NCI-H1436 treated with DMSO at 0.1 percent for 48 hours (cell line): ENCODE measurements at places on chromosomes 16 and 17.

GRCh38 chr17:28818819-28819221 lies 23.8 kb downstream of the FAM222B start:
- DNase-seq: no peak

- no peak for DNase-seq
These were observed 4.5 kb downstream of the RMI2 start for GRCh38 chr16:11349599-11350276.

GRCh38 chr17:63082952-63083351 lies 116.9 kb downstream of the TANC2 start:
- no peak for DNase-seq

GRCh38 chr16:2537451-2538379 lies at the start of gene PDPK1:
PDPK1 (plus strand) TSS chr16:2538021; CDS start chr16:2538113, 92 bp downstream.
- DNase-seq: peak; percentile 66

DNA sequence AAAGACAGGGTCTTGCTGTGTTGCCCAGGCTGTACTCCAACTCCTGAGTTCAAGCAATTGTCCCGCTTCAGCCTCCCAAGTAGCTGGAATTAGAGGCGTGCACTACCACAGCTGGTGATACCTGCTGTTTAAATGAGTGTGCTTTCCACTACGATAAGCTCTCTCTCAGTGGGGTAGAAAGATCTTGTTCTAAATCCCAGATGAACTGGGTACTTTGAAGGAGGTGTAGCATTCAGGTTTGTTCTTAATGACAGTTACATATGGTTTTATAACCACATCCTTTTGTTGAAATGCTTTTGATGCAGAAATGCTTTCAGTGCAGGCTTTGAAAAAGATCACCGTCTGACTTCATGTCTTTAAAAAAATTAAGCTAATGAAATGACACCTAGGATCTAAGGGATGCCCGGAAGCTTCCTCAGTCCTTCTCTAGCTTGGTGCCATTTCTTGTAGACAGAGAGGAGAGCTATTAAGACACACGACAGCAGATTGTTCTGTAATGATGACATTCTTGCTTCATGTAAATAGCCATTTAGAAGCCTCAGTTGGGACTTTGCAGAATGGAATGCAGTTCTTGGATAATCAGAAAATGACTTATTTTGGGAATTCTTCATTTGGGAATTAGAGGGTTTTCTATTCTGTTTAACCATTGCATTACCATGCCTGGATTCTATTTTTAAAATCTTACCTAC lies 19.5 kb downstream of the PMM2 start:
- no peak for DNase-seq

GRCh38 chr17:48357779-48358602 lies 72.0 kb downstream of the SKAP1 start:
- DNase-seq: no peak

GRCh38 chr17:83201206-83202001 lies 122.0 kb downstream of the METRNL start:
- no peak for DNase-seq

DNA sequence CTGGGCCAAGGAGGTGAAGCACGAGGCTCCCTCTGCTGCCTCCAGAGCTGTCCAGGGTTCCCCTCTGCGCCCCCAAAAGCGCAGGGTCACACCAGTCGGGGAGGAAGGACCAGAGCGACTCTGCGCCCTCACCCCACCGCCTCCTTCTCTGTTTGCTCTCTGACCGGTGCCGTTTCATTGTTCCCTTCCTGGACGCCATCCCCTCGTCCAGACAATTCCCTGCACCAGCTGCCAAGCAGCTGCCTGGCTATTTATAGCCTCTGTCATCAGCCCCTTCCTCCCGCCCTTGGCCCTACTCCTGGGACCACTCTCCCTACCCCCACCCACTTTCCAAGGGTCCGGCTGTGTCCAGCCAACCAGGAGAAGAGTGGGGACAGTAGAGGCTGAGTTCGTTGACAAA lies 68.8 kb upstream of the CREBBP start:
- no peak for DNase-seq

- DNase-seq: no peak
These were observed 29.3 kb downstream of the ADCY7 start for GRCh38 chr16:50295541-50296132.

DNA sequence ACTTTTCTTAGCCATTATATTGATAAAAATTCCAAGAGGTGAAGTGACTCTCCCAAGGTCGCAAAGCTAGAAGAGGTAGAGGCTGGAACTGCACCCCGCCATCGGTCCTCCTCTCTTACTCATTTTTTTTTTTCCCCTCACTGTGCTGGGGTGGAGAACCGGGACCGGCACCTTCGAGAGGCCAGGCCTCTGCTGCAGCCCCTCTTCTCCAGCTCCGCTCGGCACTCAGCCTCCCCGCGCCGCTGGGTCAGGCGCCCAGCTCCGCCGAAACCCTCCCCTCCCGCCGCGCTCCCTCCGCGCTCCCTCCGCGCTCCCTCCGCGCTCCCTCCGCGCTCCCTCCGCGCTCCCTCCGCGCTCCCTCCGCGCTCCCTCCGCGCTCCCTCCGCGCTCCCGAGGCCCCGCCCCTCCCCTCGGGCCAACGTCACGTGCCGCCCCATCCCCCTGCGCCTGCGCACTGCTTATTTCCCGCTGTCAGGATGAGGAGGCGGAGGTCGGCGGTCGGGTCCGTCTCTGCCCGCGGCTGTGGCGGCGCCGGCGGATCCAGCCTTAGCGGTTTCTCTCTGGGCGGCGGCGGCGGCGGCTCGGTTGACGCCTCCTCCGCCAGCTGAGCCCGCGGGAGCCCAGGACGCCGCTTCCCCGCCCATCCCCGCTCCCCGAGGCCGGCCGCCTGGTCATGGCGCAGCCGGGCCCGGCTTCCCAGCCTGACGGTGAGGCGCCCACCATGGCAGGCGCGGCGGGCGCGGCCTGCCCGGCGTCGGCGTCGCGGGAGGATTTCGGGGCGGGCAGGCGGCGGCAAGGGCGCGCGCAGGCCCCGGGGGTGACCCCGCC lies at the start of gene RABEP1:
Gene RABEP1, plus strand, starts transcription at position 471 of the 828 bp plus-strand sequence. Its CDS starts 203 bp downstream, at position 674.
- DNase-seq: peak; percentile 49

- DNase-seq: no peak
These were observed 994 bp downstream of the PITPNA start for GRCh38 chr17:1561420-1562175.

DNA sequence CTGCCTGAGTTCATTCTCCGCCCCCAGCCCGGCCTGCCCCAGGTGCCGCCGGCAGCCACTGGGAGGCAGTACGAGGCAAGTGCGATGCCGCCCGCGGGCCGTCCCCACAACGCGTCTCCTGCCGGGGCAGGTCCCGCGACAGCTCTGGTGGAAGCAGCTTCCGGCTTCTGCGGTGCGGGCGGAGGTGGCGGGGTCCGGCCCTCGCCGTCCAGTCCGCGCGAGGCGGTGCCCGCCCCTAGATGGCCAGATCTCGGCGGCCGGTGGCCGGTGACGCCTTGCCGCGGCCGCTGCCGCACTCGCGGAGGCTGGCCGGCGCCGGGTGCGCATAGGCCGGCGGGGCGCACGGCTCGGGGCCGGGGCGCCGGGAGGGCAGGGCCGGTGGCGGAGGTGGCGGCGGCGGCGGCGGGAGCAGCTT lies 1.8 kb downstream of the GJD3 start:
- no peak for DNase-seq

DNA sequence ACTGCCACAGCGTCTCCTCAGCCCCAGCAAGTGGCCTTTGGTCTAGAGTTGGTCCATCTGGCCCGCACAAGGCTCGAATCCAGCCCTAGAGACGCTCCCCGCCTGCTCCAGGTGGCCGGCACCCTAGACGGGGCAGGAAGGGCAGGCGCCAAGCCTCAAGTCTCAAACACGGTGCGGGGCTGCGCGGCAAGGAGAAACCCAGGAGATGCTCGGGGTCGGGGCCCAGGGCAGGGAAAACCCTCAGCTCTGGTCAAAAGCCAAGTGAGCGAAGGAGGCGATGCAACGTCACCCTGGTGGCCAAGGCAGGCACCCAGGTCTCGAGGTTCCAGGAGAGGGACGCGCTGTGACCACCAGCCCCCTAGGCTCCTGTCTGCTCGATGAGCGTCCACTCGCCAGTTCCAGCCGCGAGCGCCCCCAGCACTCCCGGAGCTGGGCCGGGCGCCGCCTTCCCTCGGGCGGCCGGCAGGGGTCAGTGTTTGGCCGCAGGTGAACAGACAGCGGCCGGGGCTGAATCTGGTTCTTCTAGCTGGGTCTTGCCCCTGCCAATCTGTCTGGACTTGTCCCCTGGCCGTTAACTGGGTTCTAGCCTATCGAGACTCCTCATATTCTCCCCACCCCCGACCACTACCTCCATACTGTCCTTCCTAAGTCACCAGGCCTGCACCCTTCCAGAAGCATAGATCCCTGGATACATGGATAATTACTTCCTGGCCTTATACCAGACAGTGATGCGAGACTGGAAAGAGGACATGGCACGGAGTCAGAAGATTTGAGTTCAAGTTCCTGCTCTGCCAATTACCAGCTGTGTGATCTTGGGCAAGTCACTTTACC lies 44.0 kb downstream of the PRAC1 start:
- DNase-seq: no peak

DNA sequence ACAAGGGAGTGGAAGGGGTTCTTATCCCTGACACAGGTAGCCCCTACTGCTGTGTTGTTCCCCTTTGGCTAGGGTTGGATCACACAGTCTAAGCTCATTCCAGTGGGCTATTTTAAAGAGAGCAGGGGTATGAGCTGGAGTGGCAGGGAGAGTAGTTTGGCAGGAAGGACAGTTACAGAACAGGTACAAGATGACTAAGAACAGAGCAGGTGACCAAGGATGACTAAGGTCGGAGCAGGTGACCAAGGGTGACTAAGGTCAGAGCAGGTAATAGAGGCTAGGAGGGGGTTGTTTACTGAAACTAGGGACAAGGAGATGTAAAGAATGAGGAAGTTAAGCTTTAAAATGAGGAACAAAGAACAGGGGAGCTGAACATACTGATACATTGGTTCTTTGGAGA lies 58.8 kb downstream of the UTP18 start:
- no peak for DNase-seq

- no peak for DNase-seq
These were observed 191.9 kb downstream of the MRTFB start for GRCh38 chr16:14263011-14263410.

DNA sequence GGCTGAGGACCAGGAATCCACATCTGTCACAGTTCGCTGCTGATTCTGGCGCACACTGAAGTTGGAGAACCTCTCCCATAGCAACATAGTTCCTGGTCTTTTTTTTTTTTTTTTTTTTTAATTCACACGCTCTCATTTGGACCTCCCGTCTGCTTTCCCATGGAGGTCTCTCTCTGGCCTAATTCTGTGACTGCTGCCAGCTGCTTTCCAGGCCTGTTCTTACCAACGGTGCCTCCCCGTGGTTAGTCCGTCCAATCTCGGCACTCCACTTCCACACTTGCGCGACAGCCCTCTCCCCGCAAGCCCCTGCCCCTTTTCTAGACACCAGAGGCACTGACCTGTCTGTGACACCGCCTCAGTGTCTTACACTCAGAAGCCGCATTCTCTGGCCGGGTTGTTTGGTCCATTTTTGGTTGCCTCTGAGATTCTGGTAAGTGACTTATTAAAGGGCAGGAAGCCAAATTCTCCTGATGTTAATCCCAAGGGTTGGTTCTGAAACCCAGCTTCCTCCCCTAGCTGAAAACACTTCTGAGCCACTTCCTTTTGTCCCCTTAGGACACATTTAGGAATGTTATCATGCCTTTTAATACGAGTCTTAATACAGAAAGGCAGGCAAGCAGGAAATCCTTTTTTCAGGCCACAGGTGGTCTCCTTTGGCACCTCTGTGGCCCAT lies 1.1 kb upstream of the AKTIP start:
- no peak for DNase-seq

DNA sequence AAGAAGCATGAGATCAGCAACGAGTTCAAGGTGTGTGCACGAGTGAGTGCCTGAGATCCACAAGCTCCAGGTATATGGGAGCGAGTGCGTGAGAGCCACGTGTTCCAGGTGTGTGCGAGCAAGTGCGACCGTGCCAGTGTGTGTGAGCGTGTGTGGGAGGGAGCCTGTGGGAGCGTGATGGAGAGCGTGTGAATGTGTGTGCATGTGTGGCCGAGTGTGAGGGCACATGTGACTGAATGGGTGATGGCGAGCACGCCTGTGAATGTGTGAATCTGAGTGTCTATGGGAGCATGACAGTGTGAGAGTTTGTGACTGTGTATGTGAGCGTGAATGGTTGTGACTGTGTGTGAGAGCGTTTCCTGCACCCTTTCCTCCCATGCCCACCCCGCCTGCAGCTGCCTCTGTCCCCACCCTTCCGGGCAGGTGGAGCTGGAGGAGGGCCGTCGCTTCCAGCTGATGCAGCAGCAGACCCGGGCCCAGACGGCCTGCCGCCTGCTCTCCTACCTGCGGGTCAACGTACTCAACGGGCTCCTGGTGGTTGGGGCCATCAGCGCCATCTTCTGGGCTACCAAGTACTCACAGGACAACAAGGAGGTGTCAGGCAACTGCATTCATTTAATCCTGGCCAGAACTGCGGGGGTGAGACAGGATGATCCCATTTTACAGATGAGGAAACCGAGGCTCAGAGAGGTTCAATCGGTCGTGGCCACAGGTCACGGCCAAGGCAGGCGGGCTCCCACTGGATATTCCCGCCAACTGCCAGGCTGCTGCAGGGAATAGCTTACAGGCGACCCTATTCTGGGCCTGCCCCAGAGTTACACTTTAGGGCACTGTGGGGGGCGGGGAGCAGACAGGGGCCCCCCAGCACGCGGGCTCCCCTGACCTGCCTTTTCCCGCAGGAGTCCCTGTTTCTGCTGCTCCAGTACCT lies 3.7 kb downstream of the TMC8 start:
- DNase-seq: peak; percentile 46

- DNase-seq: no peak
These were observed 24.0 kb downstream of the REXO5 start for GRCh38 chr16:20830372-20830771.

GRCh38 chr17:82231562-82232321 lies 2.9 kb downstream of the SLC16A3 start:
- DNase-seq: no peak

GRCh38 chr16:27433636-27434035 lies 31.7 kb downstream of the IL21R start:
- no peak for DNase-seq

DNA sequence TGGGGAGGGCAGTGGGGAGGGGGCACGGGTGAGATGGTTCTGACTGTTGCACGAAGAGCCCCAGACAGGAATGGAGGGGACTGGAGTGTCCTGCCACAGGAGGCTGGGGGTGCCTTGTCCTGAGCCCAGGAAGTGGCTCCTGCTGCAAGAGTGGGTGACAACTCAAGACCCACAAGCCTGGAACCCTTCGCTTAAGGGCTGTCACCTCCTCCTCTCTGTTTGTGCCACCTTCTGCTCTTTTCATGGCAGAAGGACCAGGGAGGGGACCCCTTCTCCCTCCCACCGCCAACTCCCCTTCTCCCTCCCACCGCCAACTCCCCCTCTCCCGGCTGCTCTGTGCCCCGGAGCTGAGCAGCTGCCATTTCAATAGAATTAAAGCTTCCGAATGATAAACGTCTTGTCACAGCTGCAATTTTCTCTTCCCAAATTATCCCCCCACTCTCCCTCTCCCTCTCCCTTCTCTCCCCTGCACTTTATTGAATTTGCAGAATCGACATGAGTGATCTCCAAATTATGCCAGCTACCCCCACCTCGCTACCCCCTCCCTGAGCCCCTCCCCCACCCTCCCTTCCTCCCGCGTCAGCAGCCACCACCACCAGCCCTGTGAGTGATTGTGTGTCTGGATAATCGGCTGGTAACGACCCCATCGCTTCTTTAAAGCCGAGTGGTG lies 13.7 kb downstream of the GJD3 start:
- DNase-seq: peak; percentile 82
